ENCODE measurements at places on chromosomes 4 and X. TPM values are rescaled to one million over a fixed set of nuclear protein-coding genes. Genes with fewer than 3 reads are reported as not detected.

GRCh38 chr4:184448821-184449220 lies 25.5 kb downstream of the IRF2 start:
- peaks cover 3% of the 10 kb centered on the region for H3K36me3 ChIP-seq
- H3K4me3 ChIP-seq: peak overlapping the region; percentile 53
- H3K27ac ChIP-seq: peak overlapping the region; percentile 79

DNA sequence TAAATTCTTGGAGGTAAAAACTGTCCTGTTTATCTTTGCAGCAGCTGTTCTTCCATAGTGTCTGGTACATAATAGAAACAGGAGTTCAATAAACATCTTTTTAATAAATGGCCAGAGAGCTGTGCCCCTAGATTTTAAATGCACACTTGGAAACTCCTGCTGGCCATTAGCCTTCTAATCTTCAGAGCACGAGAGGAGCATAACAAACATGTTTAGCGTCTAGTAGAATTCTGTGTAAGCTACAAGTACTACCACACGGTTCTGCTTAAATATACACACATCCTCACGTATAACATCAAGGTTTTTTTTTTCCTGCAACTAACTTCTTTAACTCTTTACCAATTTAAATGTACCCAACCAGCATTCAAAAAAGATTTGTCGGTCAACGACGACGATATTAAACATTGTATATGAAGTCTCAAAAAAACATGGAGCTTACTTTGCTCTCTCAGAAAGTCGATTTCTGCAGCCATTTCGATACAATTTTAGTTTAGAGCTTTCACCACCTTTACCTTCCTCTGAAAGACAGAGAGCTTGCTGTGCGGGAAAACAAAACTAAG lies 628 bp downstream of the SCLT1 start:
- no peaks in the 10 kb centered on the region for H3K27me3 ChIP-seq
- H3K4me3 ChIP-seq: peak overlapping the region; percentile 70
- DNase-seq: no peak
- peak overlapping the region; percentile 96 for H3K27ac ChIP-seq
- H3K4me1 ChIP-seq: peaks cover 40% of the 10 kb centered on the region

DNA sequence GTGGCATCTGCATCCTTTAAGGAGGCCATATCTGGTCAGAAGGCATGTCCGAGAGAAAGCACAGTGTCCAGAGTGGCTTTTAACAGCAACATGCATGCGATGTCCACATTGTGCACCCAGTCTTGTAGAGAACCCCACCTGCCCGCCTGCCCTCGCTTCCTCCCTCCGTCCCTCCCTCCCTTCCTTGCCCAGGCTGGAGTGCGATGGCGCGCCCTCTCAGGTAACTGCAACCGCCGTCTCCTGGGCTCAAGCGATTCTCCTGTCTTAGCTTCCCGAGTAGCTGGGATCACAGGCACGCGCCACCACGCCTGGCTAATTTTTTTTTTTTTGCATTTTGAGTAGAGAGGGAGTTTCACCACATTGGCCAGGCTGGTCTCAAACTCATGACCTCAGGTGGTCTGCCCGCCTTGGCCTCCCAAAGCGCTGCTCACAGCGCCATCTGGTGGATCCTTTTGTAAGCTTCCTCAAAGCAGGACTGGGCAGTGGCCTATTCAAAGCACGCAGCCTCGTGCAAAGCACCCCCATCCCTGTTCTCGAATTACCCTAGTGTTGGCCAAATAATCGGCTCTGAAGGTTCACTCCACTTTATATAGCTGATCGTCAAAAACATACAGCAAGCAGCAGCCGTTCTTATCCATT lies 15.0 kb downstream of the BRCC3 start:
- H3K36me3 ChIP-seq: peaks cover 15% of the 10 kb centered on the region
- H3K4me3 ChIP-seq: no peak overlapping the region

DNA sequence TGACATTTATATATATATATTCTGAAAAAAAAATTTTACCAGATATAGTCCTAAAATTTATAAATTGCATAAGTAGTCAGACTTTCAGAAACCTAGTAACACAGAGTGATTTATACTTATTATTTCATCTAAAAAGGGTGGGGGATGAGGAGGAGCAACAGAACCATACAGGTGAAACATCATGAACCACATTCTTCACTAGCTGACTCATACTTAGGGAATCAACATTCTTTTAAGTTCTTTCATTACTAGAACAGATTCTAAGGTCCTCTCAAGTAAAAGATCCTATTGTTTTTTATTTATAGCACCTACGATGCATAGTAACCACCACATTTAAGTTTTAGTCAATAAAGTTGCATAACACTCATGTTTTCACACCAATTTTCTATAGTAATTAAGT lies 166.1 kb downstream of the LRBA start:
- DNase-seq: no peak
- H3K4me3 ChIP-seq: no peak overlapping the region
- peaks cover 41% of the 10 kb centered on the region for H3K36me3 ChIP-seq
- H3K4me1 ChIP-seq: no peaks in the 10 kb centered on the region
- H3K27me3 ChIP-seq: no peaks in the 10 kb centered on the region

Gene GDPD2
- not detected for total RNA-seq

All from lower lobe of right lung (tissue), 2 donors.